ENCODE measurements at places on chromosomes 6 and 20.

- DNase-seq = no peak
Measured at GRCh38 chr6:102187186-102187585, 793.7 kb downstream of the GRIK2 start.

DNA sequence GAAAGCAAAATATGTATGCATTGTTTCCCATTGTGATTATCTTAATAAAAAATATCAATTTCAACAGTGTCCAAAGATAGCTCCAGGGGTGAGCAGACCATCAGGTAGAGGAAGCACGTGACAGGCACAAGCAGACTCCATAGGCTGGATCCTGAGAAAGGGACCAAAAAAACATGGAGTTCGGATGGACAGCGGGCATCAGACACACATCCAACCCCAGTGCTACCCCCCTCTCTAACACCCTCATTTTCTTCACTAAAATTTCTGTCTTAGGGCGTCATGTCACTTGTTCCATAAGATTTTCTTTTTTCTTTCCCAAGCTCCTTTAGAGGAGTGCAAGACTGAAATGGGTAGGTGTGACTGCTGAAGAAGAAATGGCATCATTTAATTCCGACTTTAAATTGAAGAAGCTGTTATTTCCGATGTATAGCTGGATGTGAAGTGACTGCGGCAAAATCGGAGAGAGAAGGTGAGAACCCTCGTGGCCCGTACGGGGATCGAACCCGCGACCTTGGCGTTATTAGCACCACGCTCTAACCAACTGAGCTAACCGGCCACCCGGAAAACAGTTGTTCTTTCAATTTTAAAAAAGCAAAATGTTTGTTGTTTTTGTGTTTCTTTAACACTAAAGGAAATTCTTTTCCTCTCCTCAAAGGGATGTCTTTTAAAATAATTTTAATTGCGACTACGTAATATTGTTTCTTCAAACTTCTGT, 10.3 kb upstream of the PRSS16 start:
- no peak for DNase-seq

DNA sequence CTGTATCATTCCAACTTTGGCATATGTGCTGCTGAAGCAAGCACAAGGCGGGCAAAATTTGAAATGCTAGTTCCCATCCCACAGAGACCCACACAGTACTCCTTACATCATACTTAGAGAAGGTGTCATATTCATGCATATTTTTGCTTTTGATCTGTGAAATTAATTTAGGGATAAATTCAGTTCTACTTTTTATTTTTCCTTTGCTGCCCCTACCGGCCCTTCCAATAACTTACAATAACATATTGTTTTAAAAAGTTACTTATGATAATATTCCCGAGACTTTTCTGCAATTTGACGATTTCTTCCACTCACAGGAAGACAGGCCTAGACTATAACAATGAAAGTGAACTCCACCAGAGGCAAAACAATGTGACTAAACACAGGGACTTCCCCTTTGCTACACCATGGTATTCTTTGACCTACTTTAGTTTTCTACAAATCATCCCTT, 35.0 kb downstream of the SESN1 start:
- DNase-seq = no peak

DNA sequence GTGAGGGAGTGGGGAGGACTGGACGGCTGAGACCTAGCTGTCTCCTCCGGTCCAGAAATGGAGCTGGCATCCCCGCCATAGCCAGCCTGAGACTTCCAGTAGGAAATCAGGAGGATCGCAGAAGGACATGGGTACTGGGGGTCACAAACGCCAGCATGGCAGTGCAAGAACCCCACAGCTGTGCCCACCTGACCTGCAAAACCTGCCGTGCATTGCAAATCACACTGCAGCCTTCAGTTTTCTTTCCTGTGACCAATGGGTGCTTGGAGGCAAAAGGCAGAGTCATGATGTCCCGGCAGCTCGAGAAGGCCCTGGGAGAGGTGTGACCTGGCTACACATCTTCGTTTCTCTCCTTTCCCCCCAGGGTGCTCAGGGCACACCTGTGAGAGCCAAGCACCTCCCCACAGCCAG, 23.3 kb upstream of the PHACTR3 start:
- no peak for DNase-seq

GRCh38 chr20:3177746-3178485, 4.6 kb upstream of the LZTS3 start:
- no peak for DNase-seq

DNA sequence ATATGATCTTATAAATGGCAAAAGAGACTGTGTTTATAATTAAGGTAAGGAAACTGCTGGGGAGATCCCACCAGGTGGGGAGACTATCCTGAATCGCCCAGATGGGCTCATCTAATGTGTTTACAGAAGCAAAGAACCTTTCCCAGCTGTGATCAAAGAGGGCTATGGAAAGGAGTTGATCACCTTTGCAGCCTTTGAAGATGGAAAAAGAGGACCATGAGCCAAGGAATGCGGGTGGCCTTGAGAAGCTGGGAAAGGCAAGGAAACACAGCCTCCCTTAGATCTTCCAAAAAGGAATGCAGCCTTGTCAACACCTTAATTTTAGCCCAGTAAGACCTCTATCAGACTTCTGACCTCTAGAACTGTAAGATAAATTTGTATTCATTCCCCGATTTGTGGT, 66.5 kb upstream of the ADGRG6 start:
- DNase-seq = no peak

DNA sequence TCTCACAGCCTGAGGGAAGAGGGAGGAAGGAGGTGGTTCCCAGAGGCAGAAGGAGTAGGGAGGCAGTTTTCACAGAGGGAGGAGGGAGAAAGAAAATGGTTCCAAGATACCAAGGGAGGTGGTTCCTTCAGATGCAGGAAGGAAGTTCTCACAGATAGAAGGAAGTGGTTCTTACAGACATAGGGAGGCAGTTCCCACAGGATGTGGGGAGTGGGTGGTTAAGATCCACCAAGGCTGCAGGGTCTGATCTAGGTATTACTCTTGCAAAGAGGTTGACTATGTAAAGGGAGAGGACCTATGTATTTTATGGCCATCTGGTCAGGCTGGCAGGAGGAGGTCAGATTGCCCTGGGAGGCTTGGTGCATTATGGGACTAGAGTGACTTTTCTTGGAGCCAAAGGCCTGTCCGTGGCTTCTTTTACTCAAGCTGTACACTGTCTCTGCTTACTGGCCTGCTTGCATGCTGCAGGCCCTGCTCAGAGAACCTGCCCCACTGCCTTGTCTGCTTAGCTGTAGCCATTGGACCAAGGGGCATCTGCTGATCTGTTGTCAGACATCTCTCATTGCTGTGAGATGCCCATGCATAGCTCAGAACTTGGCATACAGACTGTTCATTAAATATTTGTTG, 283.7 kb downstream of the DHX35 start:
- no peak for DNase-seq

- no peak for DNase-seq
Measured at GRCh38 chr20:38144598-38144973, 20.5 kb downstream of the TGM2 start.

- DNase-seq = no peak
Measured at GRCh38 chr20:42276718-42277602, 658.8 kb upstream of the CHD6 start.

- no peak for DNase-seq
Measured at GRCh38 chr6:39496915-39497314, 174.4 kb upstream of the KCNK16 start.

GRCh38 chr20:64104667-64105451, 2.5 kb downstream of the NPBWR2 start:
- DNase-seq = no peak

DNA sequence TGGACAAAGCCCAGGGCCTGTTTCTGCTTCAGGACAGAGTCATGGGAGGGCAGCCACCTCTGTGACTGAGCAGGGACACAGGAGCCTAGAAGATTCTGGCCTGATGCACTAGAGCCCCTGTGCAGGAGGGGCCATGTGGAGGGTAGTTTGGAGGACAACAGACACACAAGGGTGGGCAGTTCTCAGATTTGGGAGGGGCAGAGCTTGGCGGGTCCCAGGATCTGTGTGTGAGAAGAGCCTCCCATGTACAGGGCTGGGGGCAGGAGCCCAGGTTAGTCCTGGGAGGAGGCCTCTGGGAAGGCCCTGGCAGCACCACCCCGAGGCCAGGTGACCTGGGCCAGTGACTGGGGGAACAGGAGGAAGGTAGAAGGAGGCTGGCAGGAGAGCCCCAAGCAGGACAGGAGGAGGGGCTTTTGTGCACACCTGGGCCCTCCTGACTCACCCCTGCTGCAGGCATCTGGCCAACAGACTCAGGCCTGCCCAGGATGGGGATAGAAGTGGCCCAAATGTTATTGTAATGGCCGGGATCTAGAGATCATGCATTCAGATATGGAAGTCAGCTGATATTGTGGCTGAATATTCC, 1.4 kb upstream of the ULBP3 start:
- DNase-seq = no peak

DNA sequence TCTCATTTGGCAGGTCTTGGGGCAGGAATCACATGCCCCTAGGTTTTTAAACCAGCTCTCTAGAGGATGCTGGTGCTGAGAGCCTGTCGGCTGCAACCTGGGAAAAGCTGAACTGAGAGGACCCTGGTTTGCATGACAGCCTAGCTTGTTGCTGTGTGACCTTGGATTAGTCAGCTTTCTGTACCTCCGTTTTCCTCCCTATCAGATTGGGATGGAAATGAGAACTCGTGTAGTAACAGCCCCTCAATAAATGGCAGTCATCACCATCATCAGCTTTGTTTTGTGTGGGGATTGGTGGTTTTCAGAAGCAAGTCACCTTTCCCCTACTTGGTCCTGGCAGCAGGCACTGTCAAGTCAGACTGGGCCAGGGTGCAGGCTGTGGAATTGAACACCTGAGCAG, 75.2 kb upstream of the MYL9 start:
- DNase-seq = no peak

GRCh38 chr20:61613917-61614705, 362.1 kb downstream of the CDH4 start:
- DNase-seq = no peak

- DNase-seq = peak; percentile 93
Measured at GRCh38 chr6:4320860-4321259, 185.5 kb upstream of the ECI2 start.

DNA sequence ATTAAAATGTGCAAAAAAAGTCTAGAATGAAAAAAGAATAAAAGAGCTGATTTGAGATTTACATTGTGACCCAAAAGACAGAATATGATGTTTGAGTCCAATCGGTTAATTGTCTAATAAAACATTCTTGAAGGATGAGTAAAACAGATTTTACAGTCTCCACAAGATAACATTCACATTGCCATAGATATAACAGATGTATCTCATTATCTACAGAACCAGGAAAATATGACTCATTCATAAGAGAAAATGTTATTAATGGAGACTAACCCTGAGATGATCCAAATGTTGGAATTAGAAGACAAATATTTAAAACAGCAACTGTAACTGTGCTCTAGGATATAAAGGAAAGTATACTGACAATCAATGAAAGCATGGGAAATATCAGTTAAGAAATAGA, 141.7 kb downstream of the RFX6 start:
- DNase-seq = no peak

- no peak for DNase-seq
Measured at GRCh38 chr6:56372406-56372995, 125.1 kb upstream of the COL21A1 start.

DNA sequence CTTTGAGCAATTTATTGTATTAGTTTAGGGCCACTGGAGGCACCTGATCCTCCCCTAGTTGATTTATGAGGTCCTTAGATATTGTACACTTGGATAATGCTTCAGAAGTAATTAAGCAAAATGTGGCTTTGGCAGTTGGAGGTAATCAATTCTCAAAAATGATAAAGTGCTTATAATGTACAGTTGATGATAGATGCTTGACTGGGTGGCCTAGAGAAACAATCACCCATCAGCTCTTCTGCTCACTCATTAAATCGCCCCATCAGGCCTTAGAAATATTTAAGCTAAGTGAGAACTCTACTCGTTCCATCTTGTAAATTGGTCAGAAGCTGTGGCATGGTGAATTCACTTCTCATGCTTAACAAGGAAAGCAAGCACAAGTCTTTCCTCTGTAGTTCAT, 349.9 kb downstream of the SAMD5 start:
- no peak for DNase-seq

DNA sequence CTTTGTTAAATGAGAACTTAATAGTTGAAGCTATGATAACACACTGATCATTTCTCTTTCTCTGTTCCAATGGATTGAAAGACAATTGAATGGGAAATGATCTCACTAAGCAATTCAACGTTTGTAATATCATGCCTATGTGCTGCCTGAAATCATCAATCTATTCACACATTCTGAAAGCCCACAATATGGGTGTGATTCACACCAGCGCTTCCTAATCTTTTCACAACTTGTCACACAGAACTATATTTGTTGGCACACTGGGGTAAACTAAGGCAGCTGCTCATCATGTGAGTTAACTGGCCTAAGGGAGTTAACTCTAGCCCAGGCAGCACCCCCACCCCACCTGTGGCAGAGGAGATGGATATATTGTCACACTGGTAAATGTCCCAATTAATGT, 37.1 kb upstream of the UTRN start:
- peak; percentile 24 for DNase-seq

DNA sequence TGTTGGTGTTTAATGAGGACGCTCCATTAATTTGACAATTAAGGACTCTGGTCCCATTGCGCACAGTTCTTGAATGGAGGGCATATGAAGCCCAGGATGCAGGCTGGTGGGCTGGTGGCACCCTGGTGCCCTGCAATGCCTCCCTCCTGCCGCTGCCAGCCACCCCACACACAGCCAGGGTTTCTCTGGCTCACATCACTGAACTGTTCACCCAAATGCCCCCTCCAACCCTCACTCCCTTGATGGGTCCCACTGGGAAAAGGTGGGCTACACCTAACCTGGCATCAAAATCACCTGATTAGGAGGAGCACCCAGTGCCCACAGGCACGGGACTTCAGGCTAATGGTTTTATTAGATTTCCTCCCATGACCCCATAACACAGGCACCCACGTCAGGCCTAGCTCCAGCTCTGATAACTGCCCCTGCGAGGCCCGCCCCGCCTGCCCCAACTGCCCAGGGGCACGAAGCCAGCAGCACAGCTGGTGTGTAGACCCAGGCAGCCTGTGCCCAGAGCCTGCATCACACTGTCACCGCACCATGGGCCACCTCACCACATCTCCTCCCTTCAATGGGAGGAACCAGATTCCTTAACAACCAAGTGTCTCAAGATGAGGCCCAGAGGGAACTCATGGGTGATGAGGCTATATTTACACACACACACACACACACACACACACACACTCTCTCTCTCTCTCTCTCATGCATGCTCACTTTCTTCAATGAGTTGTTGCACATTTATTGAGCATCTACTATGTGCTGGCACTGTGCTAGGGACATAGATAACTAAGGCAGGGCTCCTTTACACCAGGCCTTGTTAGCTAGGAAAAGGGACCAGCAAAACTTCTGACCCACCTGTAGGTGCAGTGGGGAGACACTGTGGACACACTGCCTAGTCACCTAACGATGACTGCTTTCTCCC, 107.3 kb downstream of the NOL4L start:
- no peak for DNase-seq

GRCh38 chr6:3455147-3455568, 1.7 kb downstream of the SLC22A23 start:
- DNase-seq = no peak

GRCh38 chr6:108555399-108556052, 5.2 kb upstream of the FOXO3 start:
- DNase-seq = no peak

GRCh38 chr6:1767481-1768246, 157.9 kb downstream of the FOXC1 start:
- no peak for DNase-seq

Data from fibroblast of skin of left biceps (primary cell).